ENCODE measurements at places on chromosomes 3 and 15. TPM values are rescaled to one million over a fixed set of nuclear protein-coding genes. Genes with fewer than 3 reads are reported as not detected.

DNA sequence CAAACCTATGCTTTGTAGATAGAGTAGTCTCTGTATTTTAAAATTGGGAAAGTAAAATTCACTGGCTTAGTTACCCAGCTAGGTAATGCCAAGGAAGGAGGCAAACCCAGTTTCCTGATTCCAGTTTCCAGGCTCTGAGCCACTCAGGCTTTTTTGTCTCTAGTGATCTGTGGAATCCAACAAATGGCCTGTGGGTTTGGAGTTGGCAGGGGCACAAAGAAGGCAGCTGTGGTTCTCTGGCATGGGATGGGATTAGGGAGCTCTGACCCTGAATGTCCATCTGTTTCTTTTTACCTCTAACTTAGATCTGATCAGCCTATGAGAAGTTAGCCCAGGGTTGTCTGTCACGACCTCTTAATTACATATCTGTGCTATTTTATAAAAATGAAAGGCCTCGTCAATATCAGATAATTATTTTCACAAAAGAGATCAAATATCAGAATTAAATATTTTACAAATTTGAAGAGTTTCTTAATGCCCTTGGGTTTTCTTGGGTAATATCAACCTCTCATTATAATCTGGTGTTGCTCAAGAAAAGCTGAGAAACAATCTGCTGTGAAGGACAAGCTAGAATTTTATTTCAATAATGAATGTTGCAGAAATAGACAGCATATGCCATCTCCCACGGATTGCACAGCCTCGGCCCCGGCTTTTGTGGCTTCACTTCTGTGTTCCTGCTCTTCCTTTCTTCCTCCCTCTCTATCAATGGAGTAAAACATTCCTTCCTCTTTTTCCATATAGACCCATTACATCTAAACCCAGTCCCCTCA is 63.7 kb upstream of the DAZL start:
- DNase-seq = no peak

DNA sequence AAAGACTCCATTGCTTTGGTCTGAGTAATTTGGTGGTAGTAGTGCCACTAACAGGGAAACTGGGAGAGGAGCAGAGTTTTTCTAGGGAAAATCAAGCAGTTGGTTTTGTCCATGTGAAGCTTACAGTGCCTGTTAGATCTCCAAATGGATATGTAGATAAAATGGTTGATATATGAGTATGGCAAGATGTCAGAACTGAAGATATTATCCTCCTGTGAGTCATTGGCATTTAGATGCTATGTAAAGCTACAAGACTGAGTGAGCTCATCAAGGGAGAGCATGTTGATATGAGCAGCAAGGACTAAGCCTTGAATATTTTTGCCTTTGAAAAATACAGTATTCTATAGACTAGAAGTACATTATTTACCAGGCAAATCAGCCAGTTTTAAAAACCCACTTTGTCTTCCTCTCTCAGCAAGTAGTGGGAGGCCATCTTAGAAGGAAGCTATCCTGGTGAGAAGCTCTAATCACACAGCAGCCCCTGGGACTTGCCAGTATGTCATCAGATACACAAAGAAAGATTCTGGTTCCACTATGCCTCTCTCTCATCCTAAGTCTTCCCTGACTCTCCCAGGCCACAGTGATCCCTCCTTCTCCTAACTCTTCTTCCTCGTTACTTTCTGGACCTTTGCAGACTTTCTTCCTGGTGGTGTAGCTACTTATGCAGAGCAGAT is 77.4 kb upstream of the ANKRD28 start:
- DNase-seq = no peak

- DNase-seq = no peak
Measured at GRCh38 chr15:61084944-61085367, 144.1 kb downstream of the RORA start.

The CD200 gene
- total RNA-seq = 3.6 TPM

DNA sequence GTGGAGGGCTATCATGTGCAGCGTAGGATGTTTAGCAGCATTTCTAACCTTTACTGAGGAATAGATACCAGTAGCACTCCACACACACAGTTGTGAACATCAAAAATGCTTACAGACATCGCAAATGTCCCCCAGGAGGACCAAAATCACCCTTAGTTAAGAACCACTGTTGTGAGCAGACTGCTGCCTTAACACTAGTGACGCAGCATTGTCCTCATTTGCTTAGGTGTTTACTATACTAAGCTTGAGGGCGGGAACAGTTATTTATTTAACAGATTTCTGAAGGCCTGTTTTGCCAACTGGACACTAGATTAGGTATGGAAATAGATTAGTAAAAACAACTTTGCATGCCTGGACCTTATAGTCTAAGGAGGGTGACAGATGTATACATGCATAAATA is 2.3 kb downstream of the PPP2R3A start:
- DNase-seq = no peak

GRCh38 chr3:4507024-4507596 is 14.0 kb downstream of the ITPR1 start:
- DNase-seq = no peak

The NKIRAS1 gene
- total RNA-seq = 8.7 TPM

- no peak for DNase-seq
Measured at GRCh38 chr15:31609906-31610305, 283.3 kb downstream of the KLF13 start.

- no peak for DNase-seq
Measured at GRCh38 chr3:10303105-10303504, 10.4 kb upstream of the GHRL start.

The CDC25A gene
- total RNA-seq = not detected

GRCh38 chr3:194967151-194968117 is 281.8 kb downstream of the FAM43A start:
- DNase-seq = no peak

DNA sequence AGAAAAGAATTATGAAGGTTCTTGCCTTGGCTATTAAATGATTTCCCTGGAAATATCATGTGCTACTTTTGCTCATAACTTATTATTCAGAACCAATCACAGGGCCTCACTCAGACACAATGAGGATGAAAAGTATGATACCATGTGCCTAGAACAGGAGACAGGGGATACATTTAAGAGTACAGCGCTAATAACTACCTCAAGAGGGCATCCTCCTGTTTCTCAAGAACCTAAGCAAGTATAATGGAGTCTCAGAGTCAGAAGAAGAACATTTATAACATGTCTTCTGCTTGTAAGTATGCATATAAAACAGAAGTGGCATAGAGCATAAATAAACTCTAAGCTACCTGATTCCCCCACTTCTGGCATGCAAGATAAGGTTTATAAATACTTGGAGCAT is 125.4 kb upstream of the MME start:
- no peak for DNase-seq

- DNase-seq = no peak
Measured at GRCh38 chr15:101093958-101094357, 157.9 kb downstream of the CHSY1 start.

The BTD gene
- total RNA-seq = 11.8 TPM

- DNase-seq = no peak
Measured at GRCh38 chr3:71251156-71251775, 332.3 kb downstream of the FOXP1 start.

GRCh38 chr3:4406746-4407568 is 60.1 kb downstream of the SUMF1 start:
- DNase-seq = no peak

The XCR1 gene
- total RNA-seq = not detected

GRCh38 chr3:87247430-87247773 is 20.3 kb downstream of the CHMP2B start:
- DNase-seq = no peak

DNA sequence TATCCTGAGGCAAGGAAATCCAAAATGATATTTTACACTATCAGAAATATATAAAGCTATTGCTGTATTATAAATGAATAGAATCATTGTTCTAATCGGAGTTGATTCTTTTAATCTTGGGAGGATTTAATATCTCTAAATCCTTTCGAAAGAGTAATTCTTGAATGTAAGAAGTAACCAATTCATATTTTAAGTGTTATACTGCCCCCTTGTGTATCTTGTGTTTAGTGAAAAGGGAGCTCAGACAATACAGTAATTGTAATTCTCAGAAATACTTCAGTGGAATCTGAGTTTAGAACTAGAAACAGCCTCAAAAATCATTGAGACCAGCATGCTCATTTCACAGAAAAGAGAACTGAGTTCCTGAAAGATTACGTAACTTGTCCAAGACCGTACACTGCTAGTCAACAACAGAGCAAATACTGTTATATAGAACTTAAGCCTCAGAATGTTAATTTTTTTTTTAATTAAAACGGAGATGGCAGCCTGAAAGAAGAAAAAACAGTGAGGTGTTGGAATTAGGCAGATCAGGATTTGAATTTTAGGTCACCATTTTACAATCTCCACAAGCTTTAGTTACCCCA is 42.9 kb downstream of the PLCH1 start:
- DNase-seq = no peak

- no peak for DNase-seq
Measured at GRCh38 chr15:76614725-76615124, 278.2 kb downstream of the ISL2 start.

DNA sequence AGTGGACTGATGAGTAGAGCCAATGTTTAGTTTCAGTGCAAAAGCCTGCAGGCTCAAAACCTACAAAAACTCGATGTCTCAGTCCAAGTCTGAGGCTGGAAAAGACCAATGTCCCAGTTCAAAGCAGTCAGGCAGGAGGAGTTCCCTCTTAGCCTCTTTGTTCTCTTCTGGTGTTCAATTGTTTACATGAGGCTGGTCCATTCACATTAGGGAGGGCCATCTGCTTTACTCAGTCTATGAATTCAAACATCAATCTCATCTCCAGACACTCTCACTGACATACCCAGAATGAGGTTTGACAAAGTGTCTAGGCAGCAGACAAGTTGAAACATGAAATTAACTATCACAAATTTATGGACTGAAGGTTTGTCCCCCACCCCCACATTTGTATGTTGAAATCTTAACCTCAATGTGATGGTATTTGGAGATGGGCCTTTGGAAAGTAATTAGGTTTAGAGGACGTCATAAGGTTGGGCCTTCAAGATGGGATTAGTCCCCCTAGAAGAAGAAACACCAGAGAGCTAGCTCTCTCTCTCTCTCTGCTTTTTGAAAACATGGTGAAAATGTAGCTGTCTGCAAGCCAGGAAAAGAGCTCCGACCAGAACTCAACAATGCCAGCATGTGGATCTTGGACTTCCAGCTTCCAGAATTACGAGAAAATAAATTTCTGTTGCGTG is 438.5 kb upstream of the RGMA start:
- no peak for DNase-seq

DNA sequence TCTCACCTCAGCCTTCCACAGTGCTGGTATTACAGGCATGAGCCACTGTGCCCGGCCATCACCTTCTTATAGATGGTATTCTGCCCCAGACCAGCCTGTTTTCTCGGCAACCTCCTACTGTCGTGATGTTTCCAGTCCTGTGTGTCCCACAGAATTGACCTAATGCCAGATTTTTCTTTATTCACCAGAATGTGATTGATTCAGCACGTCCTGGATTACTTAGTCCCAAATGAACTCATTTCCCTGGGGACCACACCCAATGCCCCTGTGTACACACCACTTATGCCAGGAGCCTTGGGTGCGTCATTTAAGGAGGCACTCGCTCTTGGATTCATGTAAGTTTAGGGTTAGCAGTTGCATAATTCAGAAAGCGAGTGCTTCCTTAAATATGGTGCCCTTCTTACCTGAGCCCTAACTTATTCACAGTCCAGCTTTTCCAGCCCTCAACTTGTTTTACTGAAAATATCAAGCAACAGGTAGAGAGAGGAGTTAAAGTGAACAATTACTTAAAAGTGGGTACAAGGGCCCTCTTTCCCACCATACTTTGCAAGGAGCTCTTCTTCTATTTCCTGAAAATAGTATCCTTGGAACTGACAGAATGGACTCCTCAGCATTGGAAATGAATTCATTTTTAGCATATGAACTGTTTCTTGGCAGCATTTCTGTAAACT is 64.6 kb upstream of the UBE2E1 start:
- no peak for DNase-seq

DNA sequence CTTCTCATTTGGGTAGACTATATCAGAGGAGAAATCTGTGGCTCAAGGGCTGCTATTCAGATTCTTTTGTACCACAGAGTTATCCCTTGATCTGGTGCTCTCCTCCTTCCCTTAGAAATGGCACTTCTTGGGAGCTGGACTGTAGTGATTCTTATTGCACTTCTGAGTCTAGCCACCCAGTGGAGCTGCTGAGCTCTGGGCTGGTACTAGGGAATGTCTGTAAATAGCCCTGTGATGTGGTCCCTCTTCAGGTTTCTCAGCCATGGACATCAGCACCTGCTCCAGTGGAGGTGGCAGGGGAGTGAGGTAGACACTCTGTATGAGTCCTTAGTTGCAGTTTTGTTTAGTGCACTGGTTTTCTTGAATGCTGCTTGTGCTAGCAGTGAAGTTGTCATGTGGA is 1292.6 kb downstream of the SI start:
- no peak for DNase-seq

- DNase-seq = no peak
Measured at GRCh38 chr3:71672340-71672739, 52.9 kb downstream of the EIF4E3 start.

- no peak for DNase-seq
Measured at GRCh38 chr3:73484656-73485248, 140.0 kb downstream of the PDZRN3 start.

GRCh38 chr3:58269356-58269755 is 31.8 kb downstream of the ABHD6 start:
- DNase-seq = no peak

The HDGFL3 gene
- 20.8 TPM for total RNA-seq

The MESP2 gene
- not detected for total RNA-seq

GRCh38 chr15:59352189-59352588 is 20.5 kb downstream of the MYO1E start:
- DNase-seq = no peak

The OIP5 gene
- not detected for total RNA-seq

DNA sequence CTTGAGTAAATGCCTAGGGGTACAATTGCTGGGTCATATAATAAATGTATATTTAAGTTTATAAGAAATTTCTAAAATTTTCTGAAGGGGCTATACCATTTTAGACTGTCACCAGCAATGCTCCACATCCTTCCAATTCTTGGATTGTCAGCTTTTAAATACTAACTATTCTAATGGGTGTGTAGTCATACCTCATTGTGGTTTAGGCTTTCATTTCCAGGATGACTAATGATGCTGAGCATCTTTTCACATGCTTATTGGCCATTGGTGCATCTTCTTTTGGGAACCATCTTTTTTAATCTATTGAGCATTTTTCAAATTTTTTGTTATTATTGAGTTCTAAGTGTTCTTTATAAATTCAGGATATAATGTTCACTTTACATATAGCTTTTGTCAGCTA is 52.5 kb upstream of the CORO2B start:
- no peak for DNase-seq

- no peak for DNase-seq
Measured at GRCh38 chr3:115525731-115526130, 97.6 kb upstream of the GAP43 start.

The ADGRG7 gene
- not detected for total RNA-seq

DNA sequence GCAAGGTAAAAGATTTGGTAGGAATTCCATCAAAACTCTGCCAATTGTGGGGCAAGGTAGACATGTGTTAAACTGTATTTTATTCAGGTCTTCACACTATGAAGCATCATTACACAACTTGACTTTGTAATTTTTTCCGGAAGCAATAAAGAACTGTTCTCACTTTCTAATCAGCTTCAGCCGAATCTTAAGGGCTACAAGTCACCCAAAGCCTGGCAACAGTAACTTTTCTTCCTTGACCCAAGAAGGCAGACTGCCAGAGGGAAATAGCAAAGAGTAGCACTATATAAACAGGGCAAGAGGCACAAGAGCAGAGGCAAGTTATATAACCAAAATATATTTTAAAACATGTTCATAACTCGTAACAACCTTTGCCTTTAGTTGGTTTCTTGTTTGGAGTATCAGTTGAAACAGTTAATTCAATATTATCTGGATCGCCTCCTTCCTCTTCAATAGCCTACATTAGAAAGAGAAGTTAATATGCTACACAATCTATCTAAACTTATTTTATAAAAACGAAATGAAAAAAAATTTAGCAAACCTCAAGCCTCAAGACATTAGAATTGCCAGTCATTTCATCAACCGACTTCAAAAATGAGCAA is 1.4 kb downstream of the SLTM start:
- DNase-seq = no peak

Measured in ascending aorta (tissue), 2 donors.